Renal cortical epithelial cell (primary cell): ENCODE measurements at places on chromosomes 4 and X. TPM values are rescaled to one million over a fixed set of nuclear protein-coding genes. Genes with fewer than 3 reads are reported as not detected.

The CT45A5 gene
- not detected in 2 replicates for total RNA-seq

DNA sequence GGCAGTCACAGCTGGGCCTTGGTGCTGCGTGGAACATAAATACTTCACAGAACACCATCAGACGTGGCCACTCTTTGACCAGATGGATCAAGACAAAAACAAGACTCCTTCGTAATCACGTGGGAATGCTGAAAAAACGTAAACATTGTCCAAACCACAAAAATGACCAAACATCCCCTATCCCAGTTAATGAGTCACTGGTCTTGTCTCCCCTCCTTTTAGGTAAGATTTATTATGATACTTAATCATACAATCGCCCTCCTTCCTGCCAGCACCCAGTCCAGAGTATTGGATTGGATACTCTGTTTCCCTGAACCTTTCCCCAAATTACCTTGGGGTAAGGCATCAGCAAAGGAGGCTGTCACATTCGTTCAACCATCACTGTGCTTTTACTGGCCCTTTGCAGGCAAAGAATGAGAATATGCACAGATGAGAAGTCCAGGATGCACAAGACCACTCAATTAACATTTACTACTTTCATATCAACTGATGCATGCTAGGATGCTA is 601 bp upstream of the TCEANC start:
- DNase-seq: peak; percentile 81

DNA sequence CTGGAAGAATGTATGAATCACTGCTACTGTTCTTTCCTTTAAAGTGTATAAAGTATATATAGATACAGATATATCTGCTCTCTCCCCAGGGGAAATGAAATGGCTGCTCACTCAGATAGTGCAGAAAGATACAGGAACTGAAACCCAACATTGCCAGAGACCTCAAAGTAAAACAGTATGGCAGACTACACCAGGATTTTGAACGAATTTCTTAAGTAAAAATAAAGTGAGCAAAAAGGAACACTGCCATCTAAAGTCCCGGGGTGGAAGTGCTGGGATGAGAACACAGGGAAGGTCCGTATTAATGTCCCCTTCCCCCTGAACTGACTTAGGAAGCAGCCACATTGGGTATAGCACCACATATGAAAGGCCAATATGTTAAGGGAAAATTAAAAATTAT is 93.4 kb downstream of the TMA16 start:
- DNase-seq: no peak

DNA sequence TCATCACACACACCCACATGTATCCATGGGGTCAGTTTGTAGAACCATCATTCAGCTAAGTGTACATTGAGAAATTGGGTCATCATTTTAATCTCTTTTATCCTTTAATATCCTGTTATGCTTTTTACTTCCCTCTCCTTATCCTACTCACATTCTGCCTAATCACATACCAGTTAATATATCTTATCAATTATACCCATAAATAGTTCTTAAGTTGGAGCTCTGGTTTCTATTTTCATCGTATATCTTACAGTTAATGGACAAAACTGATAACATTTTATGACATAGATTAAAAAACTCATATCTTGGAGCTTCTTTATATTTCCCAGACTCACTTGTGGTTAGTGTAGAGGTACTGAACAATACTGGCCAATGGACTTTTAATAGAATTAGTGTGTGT is 729.5 kb upstream of the LCORL start:
- no peak for DNase-seq

- DNase-seq: peak; percentile 1
Measured at GRCh38 chrX:30060718-30061117, 154.6 kb upstream of the MAGEB2 start.

- no peak for DNase-seq
Measured at GRCh38 chr4:176792326-176793059, at the start of gene VEGFC. VEGFC (minus strand) TSS chr4:176792922; CDS start chr4:176792311, 611 bp downstream.

- DNase-seq: no peak
Measured at GRCh38 chr4:53994382-53995102, 69.9 kb downstream of the CHIC2 start.
